ENCODE measurements at places on chromosomes 12 and 14.

DNA sequence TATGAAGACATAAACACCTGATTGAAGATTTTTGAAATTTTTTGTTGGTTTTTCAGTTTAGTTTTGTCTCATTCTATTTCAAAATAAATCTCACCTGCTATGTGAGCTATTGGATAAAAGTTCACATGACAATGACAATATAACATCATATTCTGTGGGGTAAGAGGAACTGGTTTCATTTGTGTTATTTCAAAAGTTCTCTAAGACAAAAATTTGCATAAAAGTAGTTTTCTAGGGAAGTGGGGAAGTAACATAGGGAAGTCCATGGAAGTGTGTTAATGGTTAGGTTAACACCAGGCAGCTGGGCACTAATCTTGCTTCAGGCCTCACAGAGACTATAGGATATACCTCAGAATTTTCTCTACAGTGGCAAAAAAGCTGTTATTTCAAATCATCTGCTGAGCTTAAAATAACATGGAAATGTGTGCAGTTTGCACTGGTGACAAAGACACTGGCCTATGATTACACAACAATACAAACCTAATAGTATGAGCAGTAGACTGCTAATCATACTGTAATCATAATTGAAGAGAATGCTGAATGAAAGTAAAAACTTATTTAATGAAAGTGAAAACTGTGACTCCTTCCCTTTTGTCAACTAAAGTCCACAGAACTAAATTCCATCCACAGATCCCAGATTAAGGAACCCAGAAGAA is 710.6 kb upstream of the TMEM132C start:
- no peak for DNase-seq

DNA sequence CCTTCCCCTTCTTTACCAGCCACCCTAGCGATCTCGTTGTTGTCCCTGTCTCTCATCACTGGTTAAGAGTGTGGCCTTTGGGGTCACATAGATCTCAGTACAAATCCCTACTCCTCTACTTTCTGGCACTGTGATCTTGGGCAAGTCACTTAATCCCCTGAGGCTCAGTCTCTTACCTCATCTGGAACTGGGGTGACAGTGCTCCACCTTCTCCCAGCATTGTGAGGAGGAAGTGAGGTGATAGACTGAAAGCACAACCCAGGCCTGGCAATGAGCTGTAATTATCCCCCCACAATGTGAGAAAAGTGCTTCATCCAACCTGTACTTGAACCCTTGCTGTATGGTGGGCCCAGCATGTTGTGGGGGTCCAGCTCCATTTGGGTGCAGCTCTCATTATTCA is 48.0 kb downstream of the IRAK3 start:
- no peak for DNase-seq

- DNase-seq, result no peak
These were observed 52.5 kb downstream of the SSPN start for GRCh38 chr12:26247873-26248272.

DNA sequence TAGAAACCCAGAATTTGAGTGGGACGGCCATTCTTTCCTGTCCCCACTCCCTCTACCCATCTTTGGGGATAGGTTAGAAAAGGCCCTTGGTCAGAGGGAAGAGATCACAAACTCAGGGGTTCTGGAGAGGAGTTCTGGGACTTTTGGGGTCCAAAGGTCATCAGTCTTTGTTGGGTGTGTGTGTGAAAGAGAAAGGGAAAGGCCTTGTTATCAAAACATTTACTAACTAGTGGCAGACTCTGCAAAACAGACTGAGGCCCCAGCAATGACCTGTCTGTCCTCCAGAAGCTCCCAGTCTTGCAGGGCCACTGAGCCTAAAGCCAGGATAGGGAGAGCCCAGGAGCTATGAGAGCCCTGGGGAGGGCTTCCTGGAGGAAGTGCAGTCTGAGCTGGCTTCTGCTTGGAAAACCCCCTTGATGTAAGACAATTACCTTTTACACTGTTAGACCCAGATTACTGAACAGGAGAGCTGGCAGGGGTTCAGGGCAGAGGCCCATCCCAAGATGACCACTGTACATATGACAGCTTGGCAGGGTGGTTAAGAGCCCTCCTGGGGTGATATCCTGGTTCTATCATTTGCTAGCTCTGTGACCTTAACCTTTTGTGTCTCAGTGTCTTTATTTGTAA is 429.1 kb upstream of the CCDC196 start:
- DNase-seq, result no peak

- DNase-seq, result no peak
These were observed 41.6 kb downstream of the DEGS2 start for GRCh38 chr14:100117633-100118395.

GRCh38 chr12:120370343-120371243 is 1.6 kb upstream of the MSI1 start:
- no peak for DNase-seq

DNA sequence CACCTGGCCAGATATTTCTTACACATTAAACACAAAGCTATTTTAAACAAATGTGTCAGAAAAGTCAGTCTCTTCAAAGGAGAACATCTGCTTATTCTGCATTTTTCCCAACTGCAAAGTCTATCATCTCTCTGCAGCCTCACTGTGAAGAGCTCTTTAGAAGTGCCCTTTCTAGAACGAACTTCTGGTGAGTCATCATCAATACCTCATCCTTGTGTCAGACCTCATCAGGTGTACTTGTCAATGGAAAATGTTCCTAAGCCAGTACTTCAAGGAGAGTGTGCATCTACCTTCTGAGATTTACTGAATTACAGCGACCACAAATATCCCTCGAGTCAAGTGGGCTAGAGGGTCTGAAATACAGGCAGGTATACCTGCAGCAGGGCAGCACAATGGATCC is 457.3 kb downstream of the LRIG3 start:
- no peak for DNase-seq

DNA sequence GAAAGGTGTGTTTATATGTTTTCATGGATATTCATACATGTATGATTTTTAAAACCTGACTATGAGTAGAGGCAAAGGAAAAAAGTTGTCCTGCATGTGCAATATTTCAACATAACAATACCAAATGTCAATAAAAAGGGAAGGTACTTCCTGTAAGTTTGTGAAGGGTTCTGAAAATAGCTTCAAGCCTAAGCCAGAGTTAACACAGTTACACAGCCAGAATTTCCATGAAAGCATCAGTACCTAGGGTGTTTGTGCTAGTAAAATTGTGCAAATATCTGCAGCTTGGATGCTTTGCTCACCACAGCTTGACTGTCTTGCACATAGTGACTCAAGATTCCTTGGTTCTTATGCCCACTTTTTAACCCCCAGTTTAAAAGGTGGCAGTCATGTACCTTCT is 193.1 kb upstream of the FAR2 start:
- DNase-seq, result no peak

DNA sequence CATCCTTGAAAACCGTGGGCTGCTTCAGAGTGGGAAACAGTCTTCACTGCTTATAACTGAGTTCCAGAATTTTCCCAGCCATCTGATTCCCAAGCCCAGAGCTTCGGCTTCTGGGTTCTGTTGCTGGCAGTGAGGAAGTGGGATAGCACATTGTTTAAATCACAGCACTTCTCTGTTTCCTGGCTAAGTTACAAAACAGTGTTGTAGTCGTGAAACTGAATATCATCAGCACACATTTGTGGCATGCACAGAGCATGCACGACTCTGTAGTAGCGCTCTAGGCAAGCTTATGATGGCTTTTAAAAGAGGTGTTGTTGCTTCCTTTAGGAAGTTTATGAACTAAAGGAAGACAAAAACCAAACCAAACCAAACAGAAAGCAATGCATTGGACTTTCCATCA is 1005.5 kb downstream of the NRXN3 start:
- no peak for DNase-seq

DNA sequence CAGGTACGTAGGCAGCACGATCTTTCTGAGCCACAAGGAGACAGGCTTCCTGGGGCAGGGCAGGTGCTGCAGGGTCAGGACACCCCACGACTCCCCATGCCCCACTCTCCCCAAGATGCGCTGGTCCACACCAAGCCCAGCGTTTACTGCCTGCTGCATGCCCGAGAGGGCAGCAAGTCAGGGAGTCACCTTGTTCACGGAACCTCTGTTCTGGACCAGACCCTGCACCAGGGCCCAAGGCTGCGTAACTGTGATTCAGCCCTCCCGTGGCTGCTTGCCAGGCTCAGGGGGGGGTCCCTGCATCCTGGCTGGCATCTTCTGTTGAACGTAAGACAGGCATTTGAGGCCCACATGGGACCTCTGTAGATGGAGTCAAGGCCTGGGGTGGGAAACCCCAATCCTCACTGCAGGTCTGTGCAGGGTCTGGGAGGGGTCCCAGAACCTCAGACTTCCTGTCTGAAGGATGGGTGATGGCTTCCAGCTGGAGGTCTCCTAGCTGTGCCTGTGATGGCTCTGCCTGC is 228.6 kb upstream of the RTL1 start:
- no peak for DNase-seq

GRCh38 chr12:14327711-14328110 is 37.8 kb upstream of the ATF7IP start:
- no peak for DNase-seq

DNA sequence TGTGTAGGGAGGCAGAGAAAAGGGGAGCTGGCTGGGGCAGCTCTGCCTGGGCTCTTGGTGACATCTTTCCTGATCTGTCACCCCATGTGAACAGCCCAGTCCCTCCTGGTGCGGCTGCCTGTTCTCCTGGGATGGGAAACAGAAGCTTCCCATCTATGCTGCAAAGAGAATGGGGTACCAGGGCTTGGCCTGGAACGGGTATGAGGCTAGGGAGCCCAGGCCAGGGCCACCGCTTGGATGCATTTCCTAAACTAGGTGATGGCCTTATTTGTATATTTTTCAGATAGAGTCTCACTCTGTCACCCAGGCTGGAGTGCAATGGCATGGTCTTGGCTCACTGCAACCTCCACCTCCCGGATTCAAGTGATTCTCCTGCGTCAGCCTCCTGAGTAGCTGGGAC is 48.6 kb upstream of the PRMT8 start:
- DNase-seq, result no peak

- DNase-seq, result no peak
These were observed 2.3 kb upstream of the ACVRL1 start for GRCh38 chr12:51904951-51905470.

DNA sequence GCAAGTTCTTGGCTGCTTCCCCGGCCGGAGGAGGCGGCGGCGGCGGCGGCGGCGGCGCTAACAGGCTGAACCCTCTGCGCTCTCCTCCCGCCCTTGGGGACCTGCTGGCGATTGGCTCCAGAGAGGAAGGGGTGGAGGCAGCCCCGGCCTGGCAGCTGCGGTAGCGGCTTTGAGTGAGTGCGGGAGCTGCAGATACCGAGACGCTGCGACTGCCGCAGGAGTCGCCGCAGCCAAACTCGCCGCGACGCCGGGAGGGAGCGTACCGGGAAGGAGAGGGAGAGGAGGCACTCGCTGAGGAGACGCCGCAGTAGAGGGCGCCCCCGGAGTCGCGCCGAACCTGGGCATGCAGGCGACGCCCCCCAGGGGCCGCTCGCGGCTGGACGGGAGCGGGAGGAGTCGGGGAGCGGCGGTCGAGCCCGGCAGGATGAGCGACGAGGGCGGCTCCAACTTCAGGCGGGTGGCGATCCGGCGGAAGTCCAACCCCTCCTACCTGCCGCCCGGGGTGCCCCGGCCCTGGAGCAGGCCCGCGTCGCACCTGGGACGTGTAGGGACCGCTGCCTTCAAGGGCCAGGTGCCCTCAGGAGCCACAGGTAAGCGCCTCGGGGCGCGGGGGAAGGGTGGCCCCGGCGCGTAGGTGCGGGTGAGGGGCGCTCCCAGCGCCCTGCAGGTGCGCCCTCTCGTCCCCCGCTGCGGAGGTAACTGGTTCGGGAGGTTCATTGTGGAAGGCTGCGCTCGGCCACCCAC is at the start of gene FGD4:
Gene FGD4 (plus strand): TSS at position 189 of the 744 bp plus-strand sequence.
- DNase-seq, result peak; percentile 86

DNA sequence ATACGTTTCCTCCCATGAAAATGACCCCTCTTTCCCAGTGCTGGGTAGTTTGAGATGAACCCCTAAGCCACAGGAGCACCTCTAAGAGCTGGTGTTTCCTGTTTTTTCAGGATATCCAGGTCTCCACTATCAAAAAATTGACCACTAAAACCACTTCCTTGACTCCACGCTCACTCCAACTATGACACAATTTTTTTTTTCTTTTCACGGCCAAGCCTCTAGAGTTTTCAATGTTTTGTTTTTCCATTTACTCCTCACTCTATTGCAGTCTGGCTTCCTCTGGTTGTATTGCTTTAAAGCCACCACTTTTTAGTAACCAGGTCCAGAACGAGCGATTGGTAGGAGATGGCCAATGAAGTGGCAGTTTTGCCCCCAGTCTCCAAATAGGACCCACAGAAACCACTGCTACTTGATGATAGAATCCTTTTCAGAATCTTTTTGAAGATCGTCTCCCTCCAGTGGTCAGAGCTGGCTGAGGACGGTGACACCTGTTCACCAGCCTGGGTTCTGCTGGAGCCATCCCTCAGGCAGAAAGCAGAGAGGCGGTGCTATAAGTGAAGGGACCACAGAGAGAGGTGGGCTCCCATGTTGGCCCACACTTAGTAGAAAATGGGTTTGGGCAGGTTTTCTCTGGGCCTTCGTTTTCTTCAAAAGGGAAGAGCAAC is 454.4 kb downstream of the VRK1 start:
- no peak for DNase-seq

- no peak for DNase-seq
These were observed 11.0 kb downstream of the GPR135 start for GRCh38 chr14:59454139-59454538.

DNA sequence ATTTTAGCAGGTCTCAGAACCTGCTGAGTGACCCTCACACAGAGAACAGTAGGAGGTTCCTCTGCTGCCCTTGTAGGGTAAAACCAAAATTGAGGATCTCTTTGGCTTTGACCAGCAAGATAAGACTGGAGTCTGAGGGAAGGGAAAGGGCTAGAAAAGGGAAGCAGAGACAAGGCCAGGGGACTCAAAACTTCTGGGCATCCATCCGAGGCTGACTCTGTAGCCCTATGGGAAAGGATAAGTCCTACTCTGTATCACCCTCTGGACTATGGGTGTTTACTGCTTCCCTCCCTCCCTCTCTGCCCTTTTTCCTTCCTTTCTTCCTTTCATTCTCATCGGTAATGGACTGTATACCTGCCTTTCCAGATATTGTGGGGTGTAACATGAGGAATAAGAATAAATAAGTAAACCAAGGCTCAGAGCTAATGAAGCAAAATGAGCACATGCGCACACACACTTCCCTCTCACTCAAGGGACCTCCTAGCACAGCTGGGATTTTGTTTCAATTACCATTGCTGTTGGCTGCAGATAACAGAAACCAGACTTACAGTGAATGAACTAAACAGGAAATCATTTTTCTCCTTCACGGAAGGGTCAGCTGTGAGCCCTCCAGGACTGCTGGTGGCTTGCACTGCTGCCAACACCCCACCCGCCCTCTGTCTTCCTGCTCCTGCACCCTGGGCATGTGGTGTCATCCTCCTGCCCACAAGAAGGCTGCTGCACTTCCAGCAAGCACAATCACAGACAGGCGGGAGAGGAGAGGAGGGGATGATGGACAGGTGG is 404.4 kb upstream of the CCDC196 start:
- no peak for DNase-seq

DNA sequence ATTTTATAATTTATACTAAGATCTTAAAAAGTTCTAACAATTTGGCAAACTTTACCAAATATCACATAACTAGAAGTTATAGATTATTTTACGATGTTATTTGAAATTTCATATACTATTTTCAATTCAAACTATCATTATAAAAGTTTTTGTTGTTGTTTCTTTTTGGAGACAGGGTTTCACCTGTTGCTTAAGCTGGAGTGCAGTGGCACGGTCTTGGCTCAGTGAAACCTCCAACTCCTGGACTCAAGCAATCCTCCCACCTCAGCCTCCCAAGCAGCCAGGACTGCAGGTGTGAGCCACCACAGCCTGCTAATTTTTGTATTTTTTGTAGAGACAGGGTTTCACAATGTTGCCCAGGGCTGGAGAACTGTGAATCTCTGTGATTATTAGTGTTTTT is 87.8 kb downstream of the SPPL3 start:
- DNase-seq, result no peak

- no peak for DNase-seq
These were observed 65.9 kb upstream of the NUDT4 start for GRCh38 chr12:93311827-93312226.

All from midbrain (tissue), 1 donor.